GM12878 (cell line): ENCODE measurements at places on chromosomes 12 and 14. TPM values are rescaled to one million over a fixed set of nuclear protein-coding genes. Genes with fewer than 3 reads are reported as not detected.

GRCh38 chr14:75784314-75784686 is 123.3 kb downstream of the TTLL5 start:
- no peak for DNase-seq

- no peak for DNase-seq
Observed at GRCh38 chr14:68190032-68190431, 370.5 kb downstream of the RAD51B start.

DNA sequence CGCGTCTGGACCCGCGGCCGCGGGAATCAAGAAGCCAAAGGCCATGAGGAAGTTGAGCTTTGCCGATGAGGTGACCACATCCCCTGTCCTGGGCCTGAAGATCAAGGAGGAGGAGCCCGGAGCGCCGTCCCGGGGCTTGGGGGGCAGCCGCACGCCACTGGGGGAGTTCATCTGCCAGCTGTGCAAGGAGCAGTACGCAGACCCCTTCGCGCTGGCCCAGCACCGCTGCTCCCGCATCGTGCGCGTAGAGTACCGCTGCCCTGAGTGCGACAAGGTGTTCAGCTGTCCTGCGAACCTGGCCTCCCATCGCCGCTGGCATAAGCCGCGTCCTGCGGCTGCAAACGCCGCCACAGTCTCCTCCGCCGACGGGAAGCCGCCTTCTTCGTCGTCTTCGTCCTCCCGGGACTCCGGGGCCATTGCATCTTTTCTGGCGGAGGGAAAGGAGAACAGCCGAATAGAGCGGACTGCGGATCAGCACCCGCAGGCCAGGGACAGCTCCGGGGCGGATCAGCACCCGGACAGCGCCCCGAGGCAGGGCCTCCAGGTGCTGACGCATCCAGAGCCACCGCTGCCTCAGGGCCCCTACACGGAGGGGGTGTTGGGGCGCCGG is 1.0 kb downstream of the INSM2 start:
- DNase-seq, result no peak

- DNase-seq, result no peak
Observed at GRCh38 chr12:22658214-22658613, 33.2 kb downstream of the ETNK1 start.

GRCh38 chr14:50364792-50365191 is 31.9 kb downstream of the CDKL1 start:
- DNase-seq, result no peak

- DNase-seq, result no peak
Observed at GRCh38 chr12:85072826-85073225, 36.7 kb downstream of the LRRIQ1 start.

DNA sequence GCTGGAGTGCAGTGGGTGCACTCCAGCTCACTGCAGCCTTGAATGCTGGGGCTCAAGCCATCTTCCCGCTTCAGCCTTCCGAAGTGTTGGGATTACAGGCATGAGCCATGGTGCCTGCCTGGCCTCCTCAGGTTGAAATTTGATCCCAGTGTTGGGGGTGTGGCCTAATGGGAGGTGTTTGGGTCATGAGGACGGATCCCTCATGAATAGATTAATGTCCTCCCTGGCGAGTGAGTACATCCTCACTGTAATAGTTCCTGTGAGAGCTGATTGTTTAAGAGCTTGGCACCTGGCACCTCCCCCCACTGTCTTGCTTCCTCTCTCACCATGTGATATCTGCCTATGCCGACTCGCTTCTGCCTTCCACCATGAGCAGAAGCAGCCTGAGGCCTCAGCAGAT is 84.7 kb downstream of the TSPAN9 start:
- no peak for DNase-seq

DNA sequence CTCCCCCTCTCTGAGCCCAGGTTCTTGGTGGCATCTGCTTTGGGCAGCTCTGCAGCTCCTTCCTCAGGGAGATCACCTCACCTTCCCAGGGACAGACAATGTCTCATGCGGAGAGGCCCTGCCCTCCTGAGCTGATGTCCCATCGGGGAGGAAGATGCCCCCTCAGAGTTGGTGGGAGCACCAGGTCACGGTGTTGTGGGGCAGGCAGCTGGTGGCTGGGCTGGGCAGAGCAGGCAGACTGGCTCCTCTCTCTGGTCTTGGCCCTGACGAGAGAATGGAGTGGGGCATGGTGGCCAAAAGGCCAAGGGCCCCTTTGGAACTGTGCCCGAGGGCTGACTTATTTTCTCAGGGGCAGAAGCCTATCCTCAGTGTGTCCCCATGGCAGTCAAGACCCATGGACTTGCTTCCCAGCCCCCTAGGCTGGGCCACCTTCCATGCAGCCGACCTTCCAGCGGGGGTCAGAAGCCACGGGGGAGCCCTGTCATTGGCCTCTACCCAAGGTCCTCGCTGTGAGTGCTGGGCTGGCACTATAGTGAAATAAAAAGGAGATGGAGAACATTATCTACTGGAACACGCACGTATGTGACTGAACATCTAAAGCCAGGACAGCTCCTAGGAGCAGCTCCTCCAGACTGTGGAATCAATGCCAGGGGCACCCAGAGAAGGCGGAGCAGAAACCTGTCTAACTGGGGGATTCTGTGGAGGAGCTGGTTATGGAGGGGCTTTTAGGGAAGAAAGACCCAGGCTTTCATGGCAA is 21.9 kb downstream of the PPP2R5C start:
- DNase-seq, result no peak

DNA sequence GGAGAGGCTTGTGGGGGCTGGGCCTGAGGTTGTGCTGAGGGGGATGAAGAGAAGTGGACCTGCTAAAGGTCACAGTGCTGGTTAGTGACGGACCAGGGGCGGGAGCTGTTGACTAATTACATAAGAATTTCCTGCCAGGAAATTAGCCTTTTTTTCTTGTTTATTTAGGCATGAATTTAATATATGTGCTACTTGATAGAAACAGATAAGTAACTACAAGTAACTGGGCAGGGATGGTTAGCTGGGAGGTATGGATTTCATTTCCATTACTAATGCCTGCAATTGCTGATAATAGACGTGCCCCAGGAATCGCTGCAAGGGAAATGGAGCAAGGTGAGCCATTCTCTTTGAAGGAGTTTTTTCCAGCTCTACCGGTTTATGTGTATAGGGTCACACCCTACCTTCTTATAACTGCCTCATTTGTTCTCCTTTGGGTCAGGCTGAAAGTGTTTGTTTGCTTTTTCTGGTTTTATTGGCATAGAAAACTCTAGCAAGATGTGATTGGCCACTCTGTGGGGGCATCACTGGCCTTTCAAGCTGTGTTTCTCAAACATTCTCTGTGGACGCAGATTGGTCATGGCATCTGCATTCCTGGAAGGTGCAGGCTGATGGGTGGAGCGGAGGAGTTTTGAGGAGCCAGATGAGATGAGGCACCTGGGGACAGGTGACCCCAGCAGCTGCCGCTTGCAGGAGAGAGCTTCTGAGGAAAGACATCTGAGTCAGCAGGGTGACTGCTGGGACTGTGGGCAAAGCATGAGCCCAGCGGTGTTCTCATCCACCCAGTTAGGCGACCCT is 19.0 kb upstream of the GPRC5A start:
- no peak for DNase-seq

- DNase-seq, result no peak
Observed at GRCh38 chr14:89249065-89249695, 167.9 kb downstream of the FOXN3 start.

GRCh38 chr12:6888360-6888759 is 15.3 kb upstream of the SPSB2 start:
- DNase-seq, result no peak

DNA sequence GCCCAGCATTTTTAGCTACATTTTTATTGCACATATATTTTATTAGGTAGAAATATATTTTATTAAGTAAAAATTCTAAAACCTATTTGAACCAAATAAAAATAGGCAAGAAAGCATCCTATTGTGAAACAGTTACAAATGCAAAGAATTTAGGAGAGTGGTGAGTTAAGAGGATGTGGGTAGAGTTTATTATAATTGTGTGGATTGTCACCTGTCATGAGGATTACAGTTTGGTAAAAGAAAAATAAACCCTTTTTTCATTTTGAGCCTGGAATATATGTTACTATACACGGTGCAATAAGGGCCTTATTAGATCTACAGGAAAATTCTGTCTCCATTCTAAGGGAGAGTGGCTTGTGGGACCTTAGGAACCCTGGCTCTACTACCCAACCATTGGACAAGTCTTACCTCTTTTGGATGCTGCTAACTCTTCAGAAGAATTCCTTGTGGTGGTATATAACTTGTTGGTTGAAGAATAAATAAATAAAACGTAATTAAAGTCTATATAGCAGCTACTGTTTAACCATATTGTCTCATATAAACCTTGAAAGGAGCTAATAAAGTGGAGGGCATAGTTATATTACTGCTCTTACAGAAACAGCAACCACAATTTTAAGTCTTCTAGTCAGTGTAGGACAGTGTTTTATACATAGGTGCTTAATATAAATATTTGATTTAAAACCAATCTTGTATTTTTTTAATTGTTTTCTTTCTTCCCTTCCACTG is 67.8 kb downstream of the FGD4 start:
- no peak for DNase-seq

DNA sequence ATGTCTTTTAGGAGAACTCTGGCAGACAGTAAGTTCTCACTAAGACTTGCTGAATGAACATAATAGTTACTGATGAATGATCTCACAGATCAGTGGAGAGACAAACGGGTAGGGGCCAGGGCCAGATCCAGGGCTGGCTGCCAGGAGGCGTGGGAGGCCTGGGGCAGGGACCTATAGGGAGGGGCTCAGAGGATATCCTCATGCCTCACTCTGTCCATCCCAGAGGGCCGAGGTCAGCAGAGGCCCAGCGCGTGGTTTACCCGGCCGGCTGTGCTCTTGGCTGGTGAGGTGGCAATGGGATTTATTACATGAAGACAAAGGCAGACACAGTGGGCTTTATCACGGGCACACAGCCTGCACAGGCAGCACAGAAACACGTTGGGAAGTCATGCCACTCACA is 85.4 kb downstream of the CHGA start:
- no peak for DNase-seq

- no peak for DNase-seq
Observed at GRCh38 chr12:78407722-78408121, 456.9 kb upstream of the SYT1 start.

GRCh38 chr12:76272287-76272686 is 75.9 kb downstream of the BBS10 start:
- no peak for DNase-seq

The REC8 gene
- 45.9 and 50.5 TPM in 2 replicates for polyA plus RNA-seq

The TAS2R10 gene
- polyA plus RNA-seq, result 0.28 TPM in 1 of 2 replicates, not detected in the other

The OR10G2 gene
- not detected in 2 replicates for polyA plus RNA-seq

The DMAC2L gene
- polyA plus RNA-seq, result 34.1 and 43.1 TPM in 2 replicates

The ZC2HC1C gene
- 2.9 and 3.5 TPM in 2 replicates for polyA plus RNA-seq

The ITGA7 gene
- 1.3 and 1.6 TPM in 2 replicates for polyA plus RNA-seq
